OCI-M1 (cell line): ENCODE measurements at places on chromosomes 1 and 21.

GRCh38 chr1:214008791-214009422 lies 21.1 kb downstream of the PROX1 start:
- DNase-seq, result no peak

- DNase-seq, result peak; percentile 76
These were observed 16.9 kb upstream of the KIAA0040 start for GRCh38 chr1:175209493-175209921.

- DNase-seq, result no peak
These were observed 388.0 kb downstream of the PLPP3 start for GRCh38 chr1:56191369-56191768.

- DNase-seq, result no peak
These were observed 245.4 kb upstream of the POU3F1 start for GRCh38 chr1:38291906-38292521.

DNA sequence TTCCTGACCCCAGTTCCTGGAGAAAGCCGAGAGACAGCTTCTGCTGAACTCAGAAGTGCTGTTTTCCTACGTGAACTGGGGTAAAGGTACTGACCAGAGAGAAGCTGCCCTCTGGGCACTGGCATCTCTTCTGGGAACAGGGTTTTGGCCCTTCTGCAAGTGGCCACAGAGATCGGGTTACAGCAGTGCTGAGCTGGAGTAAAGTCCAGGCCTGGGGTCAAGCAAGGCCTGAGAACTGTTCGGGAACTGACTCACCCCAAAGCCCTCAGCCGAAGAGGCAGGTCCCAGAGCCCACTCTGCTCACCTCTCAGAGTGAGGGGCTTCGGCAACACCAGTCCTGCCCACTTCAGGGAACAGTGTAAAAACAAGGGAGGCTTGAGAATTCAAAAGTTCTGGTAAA lies 177.2 kb upstream of the RUNX1 start:
- no peak for DNase-seq

- no peak for DNase-seq
These were observed 13.8 kb downstream of the RASSF5 start for GRCh38 chr1:206521127-206521526.

- DNase-seq, result no peak
These were observed 159.1 kb upstream of the KCNK2 start for GRCh38 chr1:214923278-214923915.

GRCh38 chr1:186901631-186902030 lies 72.9 kb downstream of the PLA2G4A start:
- DNase-seq, result no peak

- no peak for DNase-seq
These were observed 291.8 kb upstream of the USP24 start for GRCh38 chr1:55506740-55507577.

DNA sequence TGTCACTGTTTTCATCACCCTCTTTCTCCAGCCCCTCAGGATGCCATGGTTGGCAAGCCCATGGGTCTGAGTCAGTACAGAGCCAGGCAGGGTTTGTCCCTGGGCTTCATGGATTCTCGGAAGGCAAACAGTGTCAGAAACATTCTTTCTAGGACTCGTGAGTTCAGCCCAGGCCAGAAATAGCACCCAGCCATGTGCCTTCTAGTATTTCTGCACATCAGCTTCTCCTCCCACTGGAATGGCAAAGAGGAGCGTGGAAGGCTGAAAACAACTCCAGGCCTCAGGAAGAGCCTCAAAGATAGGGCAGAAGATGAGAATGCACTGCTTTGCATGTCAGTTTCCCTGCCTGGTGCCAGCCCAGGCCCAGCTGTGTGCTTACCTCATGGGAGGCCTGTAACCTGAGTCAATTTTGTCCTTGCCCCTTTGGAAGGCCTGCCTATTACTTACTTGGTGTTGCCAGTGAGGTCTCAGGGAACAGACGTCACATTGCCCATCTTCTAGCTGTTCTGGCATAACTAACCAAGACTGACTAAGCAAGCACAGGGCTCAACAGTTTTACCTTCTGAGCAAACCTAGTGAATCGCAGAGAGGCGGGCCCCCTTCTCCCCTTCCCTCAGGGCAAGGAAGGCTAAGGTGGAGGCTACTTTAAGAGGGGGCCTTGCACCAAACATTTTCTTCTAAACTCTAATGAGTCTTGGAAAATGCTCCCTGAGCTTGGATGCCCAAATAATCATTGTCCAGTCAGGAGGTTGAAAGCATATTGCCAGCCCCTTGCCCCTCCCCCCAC lies 42.4 kb downstream of the GLUL start:
- no peak for DNase-seq

DNA sequence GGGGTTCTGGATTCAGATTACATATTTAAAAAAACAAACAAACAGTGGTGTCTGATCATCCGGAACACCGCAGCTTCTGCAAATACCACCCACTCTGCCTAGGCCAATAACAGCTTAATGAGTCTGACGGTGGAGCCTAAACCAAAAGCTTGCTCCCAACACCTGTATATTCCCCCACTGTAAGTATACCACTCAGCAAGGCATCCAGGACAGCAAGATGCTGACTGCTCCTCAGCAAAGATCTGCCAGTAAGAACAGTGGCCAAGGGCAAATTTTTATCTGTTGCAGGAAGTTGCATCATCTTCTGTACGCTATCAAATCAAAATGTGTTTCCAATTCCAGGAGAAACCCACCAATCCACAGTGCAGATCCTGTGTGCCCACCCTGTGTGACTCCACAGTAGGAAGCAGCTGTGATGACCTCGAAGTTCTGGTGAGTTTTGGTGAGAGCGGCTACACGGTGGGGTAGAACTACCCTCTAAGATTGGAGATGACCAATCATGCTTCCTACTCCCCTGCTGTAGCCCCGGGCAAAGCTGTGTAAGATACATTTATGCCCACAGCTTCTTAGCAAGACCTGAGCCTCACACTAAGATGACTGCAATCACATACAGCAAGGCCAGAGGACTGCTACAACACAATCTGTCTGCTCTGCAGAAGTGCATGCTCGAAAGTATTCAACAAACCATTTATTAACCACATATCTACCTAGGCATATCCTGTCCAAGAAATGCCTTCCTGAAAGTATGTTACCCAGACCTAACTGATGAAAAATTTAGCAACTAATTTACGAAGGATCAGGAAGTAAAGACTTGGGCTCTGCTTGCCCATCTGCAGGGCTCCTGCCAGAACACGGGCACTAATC lies 30.5 kb downstream of the SIPA1L2 start:
- peak; percentile 77 for DNase-seq

GRCh38 chr1:209648931-209649776 lies 3.1 kb downstream of the LAMB3 start:
- peak; percentile 90 for DNase-seq

- DNase-seq, result peak; percentile 2
These were observed 589.9 kb downstream of the ADGRL2 start for GRCh38 chr1:82390627-82391026.

- no peak for DNase-seq
These were observed 42.7 kb downstream of the ATP5PF start for GRCh38 chr21:25691976-25692375.

- no peak for DNase-seq
These were observed 95.1 kb upstream of the ESRRG start for GRCh38 chr1:216818284-216818683.

DNA sequence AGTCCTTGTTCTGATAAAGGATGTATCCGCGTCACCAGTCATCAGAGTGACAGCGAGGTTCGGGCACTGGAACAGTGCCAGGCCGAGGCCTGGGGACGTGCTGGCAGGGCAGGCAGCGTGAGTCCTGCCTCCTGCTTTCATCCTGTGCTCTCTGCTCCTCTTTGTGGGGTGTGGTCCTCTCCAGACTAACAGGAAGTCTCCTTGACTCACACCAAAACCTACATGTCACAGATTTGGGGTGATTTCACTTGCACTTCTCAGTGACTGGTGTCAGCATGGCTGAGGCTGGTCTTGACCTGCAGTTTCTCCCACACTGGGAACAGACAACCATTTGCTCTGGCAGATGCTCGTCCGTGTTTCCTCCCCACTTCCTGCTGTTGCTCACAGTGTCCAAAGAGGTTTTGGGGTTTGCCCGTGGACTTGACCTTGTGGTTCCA lies 8.8 kb upstream of the NLRP3 start:
- DNase-seq, result no peak

- DNase-seq, result no peak
These were observed 277.9 kb downstream of the MATN1 start for GRCh38 chr1:30445449-30445848.

DNA sequence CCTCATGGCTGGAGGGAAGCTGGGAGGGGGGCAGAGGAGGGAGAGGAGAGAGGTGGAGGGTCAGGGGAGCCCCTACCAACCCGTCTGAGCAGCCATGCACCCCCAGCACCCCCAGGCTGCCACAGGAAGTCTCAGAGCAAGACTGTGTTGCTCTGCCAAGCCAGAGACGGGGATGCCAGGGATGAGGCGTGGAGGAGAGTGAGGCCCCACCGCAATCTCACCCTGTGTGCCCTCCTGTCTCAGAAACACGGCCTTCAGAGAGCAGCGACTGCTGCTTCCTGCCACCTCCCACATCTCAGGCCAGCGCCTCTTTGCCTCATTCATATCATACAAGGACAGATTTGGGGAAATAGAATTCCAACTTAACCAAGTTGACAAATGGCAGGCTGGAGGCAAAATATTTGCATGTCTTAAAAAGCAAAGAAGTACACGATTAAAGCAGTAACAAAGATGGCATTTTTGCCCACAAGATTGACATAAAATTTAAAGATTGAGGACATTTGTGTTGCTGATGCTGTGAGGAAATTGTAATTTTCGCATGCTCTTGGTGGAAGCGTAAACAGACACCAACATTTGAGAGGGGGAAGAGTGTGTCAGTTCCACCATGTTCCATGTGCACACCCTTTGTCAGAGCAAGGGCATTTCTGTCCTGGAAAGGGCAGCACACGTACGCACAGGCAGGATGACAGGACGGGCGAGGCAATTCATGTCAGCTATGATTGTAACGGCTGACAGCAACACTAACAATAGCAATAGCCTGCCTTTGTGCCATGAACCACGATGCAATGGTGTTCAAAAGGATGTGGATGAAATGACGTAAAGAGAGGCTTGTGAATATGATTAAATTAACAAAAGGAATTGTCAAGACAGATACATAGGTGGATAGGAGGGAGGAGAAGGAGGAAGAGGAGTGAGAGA lies 59.0 kb upstream of the BACE2 start:
- DNase-seq, result no peak

DNA sequence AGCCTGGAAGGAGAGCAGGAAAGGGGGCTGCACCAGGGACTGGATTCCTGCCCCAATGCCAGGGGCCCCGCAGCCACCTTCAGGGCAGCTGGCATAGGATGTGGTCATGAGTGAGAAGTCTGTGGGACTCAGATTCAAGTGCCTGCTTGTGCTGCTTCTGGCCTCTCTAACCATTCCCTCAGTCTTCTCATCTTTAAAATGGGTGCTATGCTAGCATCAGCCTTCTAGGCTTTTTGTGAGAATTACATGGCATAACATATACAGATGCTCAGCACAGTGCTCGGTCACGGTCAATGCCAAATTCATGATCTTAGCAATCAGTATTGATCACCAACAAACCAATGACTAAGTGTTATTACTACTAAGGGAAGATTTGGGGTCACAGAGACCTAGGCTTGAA lies 23.5 kb downstream of the TRIM62 start:
- DNase-seq, result no peak

DNA sequence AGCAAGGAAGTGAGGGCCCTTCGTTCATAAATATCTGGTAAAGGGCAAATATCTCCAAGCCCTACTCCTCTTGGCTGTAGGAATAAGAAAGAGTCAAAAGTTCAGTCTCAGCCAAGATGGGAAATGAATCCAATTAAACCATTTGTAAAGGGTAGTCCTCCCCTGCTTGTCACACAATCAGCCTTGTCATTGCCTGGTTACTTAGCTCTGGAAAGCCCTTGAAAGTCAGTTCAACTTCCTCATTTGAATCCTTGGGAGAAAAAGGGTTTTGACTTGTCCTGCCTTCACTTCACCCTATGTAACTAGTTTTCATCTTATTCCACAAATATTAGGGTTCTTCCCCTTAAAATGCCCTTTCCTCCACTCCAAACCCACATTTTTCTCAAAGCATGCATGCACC lies 100.0 kb downstream of the ELAVL4 start:
- DNase-seq, result peak; percentile 54

DNA sequence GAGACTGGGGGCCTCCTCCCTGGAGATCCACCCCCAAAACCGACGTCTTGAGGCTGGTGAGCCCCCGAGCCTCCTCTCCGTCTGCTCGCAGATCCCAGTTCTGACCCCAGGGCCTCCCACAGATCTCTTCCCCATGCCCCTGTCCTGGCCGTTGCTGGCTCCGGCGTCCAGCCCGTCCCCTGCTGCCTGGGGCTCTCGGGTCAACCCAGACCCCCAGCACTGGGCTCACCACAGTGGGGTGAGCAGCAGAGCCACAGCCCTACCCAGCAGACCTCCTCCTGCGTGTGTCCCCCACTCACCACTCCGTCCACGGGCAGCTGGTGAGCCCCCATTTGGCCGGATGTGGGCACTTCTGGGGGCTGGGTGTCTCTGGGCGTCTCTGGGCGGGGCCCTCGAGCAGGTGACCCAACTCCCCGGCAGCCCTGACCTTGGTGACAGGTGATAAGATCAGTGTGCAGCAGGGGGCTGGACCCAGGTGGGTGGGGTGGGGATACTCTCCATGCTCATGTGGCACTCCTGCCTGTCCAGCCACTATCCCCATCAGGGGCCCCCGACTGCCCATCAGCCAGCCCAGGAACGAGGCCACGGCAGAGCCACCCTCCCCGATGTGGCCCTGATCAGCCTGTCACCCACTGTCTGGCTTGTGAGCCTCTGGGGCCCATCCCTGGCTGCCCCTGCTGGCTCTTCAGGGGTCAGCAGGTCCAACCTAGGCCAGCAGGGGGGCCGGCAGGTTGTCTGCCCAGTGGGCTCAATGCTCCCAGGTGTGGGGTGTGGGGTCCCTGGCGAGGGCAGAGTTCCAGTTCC lies 709 bp downstream of the TNFRSF14 start:
- peak; percentile 67 for DNase-seq

DNA sequence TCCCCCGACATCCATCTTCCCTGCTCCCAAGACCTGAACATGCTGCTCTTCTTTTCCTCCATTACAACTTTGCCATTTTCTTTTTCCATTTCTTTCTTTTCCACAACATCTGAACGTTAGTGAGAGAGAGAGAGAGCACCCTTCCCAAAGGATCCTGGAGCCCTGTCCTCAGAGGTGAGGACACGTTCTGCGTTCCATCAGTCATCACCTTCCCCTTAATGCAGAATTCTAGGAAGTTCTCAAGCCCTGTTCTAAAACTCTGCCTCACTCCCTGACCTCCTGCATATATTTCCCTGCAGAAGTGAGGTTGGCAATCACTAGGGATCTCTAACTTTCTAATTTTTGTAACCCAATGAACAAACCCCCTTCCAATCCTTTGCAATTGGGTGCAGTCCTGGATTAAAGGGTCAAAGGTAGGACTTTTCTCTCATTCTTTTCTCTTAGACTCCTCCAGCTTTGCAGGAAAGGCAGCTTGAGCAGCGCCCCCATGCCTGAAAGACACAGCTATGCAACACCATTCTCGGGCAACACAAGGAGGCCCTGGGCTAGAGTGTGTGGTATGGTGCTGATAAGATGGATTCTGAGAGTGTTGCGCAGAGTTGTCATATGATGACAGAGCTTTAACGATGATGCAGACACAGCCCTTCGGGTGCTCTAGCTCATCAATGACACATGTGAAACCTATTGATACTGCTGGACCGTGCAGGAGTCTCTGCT lies 59.2 kb upstream of the TNR start:
- DNase-seq, result peak; percentile 85
